ENCODE measurements at places on chromosomes 1 and 21.

GRCh38 chr1:193019442-193020026 lies 39.6 kb downstream of the UCHL5 start:
- DNase-seq: peak; percentile 61

DNA sequence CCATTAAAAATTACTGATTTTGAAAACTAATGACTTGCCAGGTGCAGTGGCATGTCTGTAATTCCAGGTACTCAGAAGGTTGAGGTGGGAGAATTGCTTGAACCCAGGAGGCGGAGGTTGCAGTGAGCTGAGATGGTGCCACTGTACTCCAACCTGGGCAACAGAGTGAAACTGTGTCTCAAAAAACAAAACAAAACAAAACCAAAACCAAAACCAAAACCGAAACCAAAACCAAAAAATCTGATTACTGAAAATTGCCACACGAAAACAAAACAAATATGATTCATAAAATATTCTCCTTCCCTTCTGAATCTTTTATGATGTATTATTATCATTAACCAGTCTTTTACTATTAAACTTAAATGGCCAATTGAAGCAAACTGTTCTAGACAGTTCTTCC lies 74.1 kb downstream of the SERINC2 start:
- no peak for DNase-seq

DNA sequence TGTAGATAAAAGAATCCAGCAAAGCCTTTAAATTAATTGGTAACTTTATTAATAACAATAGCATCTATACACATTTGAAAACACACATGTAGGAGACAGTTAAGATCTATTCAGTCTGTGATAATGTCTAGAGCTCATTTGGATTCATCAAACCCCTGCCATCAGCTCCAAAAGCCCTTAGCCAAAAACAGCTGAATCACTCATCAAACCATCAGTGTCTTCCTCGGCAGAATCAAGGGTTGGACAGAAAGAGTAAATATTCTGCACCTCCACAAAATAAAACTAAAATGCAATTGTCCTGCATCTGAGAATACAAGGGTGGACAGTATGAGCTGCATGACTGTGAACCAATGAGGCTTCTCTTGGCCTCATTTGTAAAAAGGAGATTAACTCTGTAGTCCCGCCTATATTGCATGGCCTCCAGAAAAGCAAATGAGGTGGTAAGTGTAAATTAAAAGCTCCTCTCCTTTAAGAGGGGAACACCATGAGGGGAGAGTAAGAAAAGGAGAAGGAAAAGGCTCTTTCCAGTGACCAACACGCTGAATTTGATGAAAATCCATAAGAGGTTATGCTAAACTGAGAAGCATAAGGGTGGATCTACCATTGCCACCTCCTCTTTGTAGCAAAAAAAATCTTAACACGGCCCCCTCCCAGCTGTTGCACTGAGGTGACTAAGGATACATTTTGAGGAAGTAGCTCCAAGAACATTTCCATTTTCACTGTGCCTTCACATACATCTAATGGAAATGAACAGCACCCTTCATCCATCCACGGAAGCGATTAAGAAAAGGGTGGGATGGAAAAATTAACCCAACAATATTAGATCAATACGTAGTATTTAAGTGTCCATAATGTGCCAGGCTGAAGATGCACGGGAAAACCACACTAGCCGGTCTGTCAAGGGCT lies 14.7 kb upstream of the BOLA1 start:
- peak; percentile 22 for DNase-seq

- DNase-seq: no peak
These were observed 21.1 kb upstream of the SELP start for GRCh38 chr1:169651035-169651434.

GRCh38 chr1:64133036-64133435 lies 70.4 kb upstream of the UBE2U start:
- DNase-seq: no peak

GRCh38 chr1:37478890-37479254 lies 4.5 kb downstream of the ZC3H12A start:
- DNase-seq: no peak

DNA sequence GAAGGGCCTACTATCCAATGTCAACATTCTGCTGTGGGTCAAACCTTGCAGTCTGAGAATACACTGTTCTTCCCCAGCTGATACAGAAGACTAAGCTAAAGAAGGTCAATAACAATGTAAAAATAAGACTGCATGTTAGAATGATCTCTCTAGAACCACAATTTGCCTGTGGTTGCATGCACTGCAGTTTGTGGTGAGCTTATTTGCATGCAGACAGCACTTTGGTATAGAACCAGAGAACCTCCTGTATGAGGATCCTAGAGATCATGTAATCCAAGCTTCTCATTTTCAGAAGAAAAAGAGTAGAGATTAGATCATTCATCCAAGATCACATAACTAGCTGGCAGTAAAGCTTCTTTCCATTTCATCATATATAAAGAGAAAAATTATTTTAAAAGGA lies 15.8 kb downstream of the SYNJ1 start:
- DNase-seq: no peak
